Activated T-helper 17 cell treated with anti-CD3 and anti-CD28 coated beads, Interleukin-2, amount 50 U/mL, for 72 hours (primary cell): ENCODE measurements at places on chromosomes 6 and 20.
A peak's percentile ranks its signal among the peaks of the same experiment; 100 is the strongest.

- ATAC-seq = no peak
Observed at GRCh38 chr6:45483021-45483420, 105.3 kb upstream of the SUPT3H start.

GRCh38 chr6:1099264-1099663 lies 212.6 kb upstream of the FOXQ1 start:
- no peak for ATAC-seq

GRCh38 chr6:143700684-143701348 lies 23.1 kb downstream of the PHACTR2 start:
- ATAC-seq = no peak

DNA sequence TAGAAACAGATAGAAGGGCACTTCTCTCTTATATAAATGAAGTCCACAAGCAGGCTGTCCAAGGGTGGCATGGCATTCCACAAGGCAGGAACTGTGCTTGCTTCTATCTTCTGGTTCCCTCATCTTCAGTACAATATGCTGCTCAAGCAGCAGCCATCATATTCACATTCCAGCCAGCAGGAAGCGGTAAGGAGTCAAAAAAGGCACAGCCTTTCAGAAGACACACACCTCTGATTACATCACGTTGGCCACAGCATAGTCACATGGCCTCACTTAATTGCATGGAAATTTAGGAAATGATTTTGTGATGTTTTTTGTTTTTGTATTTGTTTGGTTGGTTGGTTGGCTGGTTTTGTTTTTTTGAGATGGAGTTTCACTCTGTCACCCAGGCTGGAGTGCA lies 19.0 kb downstream of the REM1 start:
- no peak for ATAC-seq

GRCh38 chr6:138848461-138848860 lies 52.6 kb downstream of the ECT2L start:
- ATAC-seq = no peak

DNA sequence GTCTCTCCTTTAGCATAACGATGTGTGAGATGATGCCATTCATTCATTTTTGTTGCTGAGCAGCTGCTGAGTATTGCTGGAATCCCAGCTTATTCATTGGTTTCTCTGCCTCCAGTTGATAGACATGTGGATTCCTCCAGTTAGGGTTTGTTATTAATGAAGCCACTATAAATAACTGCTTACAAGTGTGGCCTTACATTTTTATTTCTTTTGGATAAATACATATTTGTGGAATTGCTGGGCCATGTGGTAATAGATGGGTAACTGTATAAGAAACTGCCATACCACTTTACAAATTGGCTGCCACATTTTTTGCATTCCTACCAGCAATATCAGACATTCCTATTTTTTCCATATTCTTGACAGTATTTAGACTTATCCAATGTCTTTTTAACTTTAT lies 2.6 kb upstream of the HLA-B start:
- no peak for ATAC-seq

DNA sequence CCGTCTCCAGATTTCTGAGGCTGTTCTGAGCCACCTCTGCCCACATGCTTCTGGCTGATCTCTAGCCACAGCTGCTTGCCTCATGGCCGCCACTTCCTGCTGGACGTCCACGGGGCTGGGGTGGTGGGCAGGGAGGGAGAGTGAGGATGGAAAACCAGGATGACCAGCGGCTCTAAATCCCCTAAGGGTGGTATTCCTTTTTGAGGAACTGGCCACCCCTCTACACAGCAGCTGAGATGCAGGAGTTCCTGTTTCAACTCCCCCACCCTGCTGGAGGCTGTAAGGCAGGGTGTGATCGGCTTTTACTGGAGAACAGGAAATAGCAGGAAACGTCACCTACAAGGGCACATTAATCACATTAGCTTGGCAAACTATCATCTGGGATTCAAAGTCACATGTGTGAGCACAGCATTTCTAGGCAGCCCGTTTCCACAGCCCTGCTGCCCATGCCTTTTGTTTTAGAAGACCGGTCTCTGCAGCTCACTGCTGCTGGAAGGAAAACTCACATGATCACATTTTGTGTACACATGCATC lies 181.6 kb upstream of the ECI2 start:
- no peak for ATAC-seq

- peak; percentile 68 for ATAC-seq
Observed at GRCh38 chr6:45209762-45210161, 118.4 kb upstream of the RUNX2 start.

DNA sequence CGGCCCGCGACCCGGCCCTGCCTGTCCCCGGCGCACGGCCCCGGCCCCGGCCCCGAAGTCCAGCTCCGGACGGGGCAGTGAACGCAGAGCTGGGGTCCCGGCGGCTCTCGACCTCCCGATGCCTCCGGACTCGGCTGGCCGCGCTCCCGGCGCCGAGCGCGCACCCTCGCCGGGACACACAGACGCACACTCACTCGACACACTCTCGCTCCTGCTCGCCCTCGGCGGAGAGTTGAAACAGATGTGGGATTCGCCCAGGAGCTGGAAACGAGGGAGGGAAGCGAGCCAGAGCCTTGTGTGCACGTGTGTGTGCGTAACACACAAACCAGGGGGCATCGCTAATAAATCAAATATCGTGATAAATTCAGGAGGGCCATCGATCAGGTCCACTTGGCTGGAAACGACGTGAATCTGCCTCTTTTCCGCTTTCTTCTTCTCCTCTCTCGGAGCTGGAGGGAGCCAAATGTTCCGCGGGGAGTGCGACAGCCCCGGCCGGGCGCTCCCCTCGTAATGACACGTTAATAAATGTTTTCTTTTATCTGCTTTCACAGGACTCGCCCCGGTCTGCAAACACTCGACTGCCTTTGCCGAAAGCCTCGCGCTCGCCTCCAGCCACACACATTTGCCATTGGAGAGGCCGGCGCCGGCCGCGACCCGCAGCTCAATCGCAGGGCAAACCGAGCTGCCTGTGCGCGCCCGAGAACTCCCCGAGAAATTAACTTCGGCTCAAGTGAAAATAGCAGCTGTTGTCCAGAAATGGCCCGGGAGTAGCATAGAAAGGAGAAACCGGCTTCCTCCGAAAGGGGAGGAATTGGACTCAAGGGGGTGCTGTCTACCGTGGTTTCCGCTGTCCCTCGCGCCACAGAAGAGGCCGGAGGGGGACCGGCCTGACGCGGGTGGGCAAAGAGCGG lies 828 bp upstream of the SULF2 start:
- ATAC-seq = no peak

DNA sequence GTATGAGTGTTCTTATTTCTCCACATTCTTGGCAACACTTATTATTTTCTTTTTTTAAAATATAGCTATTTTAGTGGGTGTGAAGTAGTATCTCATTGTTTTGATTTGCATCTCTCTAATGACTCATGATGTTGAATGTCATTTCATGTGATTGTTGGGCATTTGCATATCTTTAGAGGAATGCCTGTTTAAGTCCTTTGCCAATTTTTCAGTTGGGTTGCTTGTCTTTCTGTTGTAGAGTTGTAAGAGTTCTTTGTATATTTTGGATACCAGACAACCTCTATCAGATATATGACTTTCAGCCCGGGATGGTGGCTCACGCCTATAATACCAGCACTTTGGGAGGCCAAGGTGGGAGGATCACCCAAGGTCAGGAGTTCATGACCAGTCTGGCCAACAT lies 5.1 kb upstream of the POPDC3 start:
- ATAC-seq = no peak

GRCh38 chr6:166309977-166310376 lies 1.8 kb upstream of the PRR18 start:
- no peak for ATAC-seq

DNA sequence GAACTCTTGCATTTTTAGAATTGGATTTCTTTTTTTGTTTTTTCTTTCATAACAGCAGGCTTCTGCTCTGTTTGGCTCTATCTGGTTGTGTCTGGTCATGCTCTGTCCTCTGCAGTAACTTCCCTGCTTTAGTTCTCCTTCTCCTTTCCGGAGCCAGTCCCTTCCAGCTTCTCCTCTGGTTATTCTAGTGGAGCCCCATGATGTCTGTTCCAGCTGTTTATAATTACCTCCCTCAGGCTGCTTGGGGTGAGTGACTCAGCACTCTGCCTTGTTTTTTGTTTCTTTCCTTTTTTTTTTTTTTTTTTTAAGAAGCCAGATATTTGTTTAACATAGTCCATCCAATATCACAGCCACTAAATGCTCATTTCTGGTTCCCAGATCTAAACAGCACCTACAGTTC lies 409.6 kb downstream of the MAFB start:
- no peak for ATAC-seq

GRCh38 chr6:82589509-82590206 lies 226.0 kb downstream of the TPBG start:
- ATAC-seq = peak; percentile 65

DNA sequence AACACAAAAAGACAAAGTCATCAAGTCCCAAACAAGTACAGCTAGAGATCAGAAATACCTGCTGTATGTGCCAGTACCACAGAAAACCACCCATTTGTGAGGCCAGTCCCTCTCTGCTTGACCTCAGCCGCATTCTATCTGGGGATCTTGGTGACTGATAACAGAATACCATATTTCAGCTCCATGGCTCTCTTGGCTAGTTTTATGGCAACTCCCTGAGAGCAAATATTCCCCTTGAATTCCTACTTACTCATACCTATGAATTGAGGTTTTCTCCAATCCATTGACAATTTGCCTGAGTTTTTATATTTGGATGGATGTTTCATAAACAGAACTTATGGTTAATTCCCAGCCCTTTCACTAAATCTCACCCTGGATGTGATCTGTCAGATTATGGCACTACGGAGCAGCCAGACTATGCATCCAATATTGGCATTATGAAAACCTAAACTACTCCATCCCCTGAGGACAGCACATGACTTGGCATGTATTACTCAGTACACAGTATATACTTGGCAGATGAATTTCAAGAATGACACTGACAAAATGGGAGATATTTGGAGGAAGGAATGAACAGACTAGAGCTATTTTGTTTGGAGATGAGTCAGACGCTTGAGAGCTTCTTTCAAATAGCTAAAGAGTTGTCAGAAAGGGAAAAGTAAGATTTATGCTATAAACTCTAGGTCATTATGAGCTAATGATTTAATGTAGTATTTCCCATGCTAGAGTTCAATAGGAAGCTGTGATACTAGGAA lies 95.7 kb downstream of the PRDM1 start:
- peak; percentile 61 for ATAC-seq
